ENCODE measurements at places on chromosomes 11 and 22.

- no peak for DNase-seq
Measured at GRCh38 chr22:43967069-43967468, 11.8 kb downstream of the SAMM50 start.

GRCh38 chr11:10629411-10630002, 61.0 kb upstream of the LYVE1 start:
- no peak for DNase-seq

DNA sequence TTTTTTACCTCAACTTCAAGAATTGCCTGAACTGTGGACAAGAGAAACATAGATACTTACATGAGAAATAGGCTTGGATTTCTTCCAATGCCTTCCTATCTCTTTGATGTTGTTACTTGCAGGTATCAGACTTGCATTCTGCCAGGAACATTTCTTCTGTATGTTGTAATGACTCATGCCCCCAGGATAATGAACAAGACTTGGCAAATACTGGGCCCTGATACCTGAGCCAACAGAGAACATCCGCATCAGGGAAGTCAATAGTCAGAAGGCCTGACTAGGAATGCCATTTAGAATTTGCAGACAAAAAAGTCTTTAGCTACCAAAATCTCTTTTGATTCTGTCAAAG, 273.7 kb upstream of the KIRREL3 start:
- no peak for DNase-seq

- DNase-seq = no peak
Measured at GRCh38 chr11:63551091-63551888, 11.9 kb downstream of the PLAAT2 start.

GRCh38 chr11:73030130-73030529, 112.0 kb downstream of the FCHSD2 start:
- DNase-seq = no peak

DNA sequence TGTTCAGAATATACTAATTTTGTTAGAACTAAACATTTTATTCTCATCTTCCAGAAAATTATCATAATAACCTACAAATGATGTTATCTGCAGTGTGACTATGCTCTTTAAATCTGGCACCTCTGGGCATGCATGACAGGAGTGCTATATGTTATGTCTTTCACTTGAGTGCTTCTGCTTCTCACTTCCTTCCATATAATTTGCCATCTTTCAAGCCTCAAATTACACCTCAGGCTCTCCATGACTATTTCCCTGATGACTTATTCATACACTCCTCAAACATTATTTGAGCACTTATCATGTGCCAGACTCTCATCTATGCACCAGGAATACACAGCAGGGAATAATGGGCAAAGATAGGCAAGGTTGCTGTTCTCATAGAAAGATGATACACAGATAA, 219.3 kb upstream of the POU2AF2 start:
- no peak for DNase-seq

- DNase-seq = peak; percentile 71
Measured at GRCh38 chr11:65588199-65589054, 7.2 kb downstream of the KCNK7 start.

GRCh38 chr11:30196400-30197206, 34.2 kb upstream of the FSHB start:
- DNase-seq = peak; percentile 31

Data from AG08396 (cell line).